ENCODE measurements at places on chromosomes 12 and 14. TPM values are rescaled to one million over a fixed set of nuclear protein-coding genes. Genes with fewer than 3 reads are reported as not detected.

Gene HCAR3
- not detected for total RNA-seq

Gene FOXN4
- not detected for total RNA-seq

Gene PLA2G1B
- not detected for total RNA-seq

Gene ERP27
- total RNA-seq, result under 0.01 TPM

Gene HHIPL1
- 2.7 TPM for total RNA-seq

Gene CCDC197
- not detected for total RNA-seq

Gene DICER1
- total RNA-seq, result 42.6 TPM

Gene CTSG
- not detected for total RNA-seq

Gene CDC42BPB
- 62.5 TPM for total RNA-seq

Gene ACOT6
- total RNA-seq, result not detected

Gene C12orf60
- total RNA-seq, result 1.4 TPM

Gene TAS2R46
- total RNA-seq, result not detected

Gene GNG2
- 9.1 TPM for total RNA-seq

Gene CLEC9A
- total RNA-seq, result not detected

Gene STON2
- total RNA-seq, result 0.51 TPM

Gene KRT74
- not detected for total RNA-seq

Gene NTF3
- 1.5 TPM for total RNA-seq

Gene RGS6
- not detected for total RNA-seq

Gene DACT1
- 4.8 TPM for total RNA-seq

Gene ACOT2
- 61.1 TPM for total RNA-seq

Gene B4GALNT1
- 0.17 TPM for total RNA-seq

Gene GLIPR1
- 19.8 TPM for total RNA-seq

Gene TAS2R8
- total RNA-seq, result not detected

Gene SERPINA12
- total RNA-seq, result not detected

Gene FOXM1
- 3.3 TPM for total RNA-seq

Gene RBM23
- total RNA-seq, result 45.7 TPM

Gene MLF2
- 186 TPM for total RNA-seq

Gene BHLHE41
- 2.0 TPM for total RNA-seq

Gene TAS2R50
- total RNA-seq, result not detected

Gene BCAT1
- total RNA-seq, result 213 TPM

Gene AQP6
- not detected for total RNA-seq

Gene ADAM21
- total RNA-seq, result under 0.01 TPM

Gene ASCL1
- total RNA-seq, result not detected

Gene ITGA7
- 15.5 TPM for total RNA-seq

Gene MYL2
- total RNA-seq, result not detected

Gene BMP4
- 2.3 TPM for total RNA-seq

Gene GPR162
- total RNA-seq, result 3.7 TPM

Gene NPAS3
- total RNA-seq, result 0.51 TPM

Gene NEUROD4
- not detected for total RNA-seq

Gene PPP4R3A
- 24.5 TPM for total RNA-seq

All from pericardium fibroblast (primary cell).